ENCODE measurements at places on chromosomes 5 and 9. TPM values are rescaled to one million over a fixed set of nuclear protein-coding genes. Genes with fewer than 3 reads are reported as not detected.

Gene GLDC
- 7.4 TPM for total RNA-seq

Gene ANKRD55
- total RNA-seq = 0.23 TPM

Gene NUDT2
- total RNA-seq = 15.6 TPM

Gene PLPP7
- total RNA-seq = 0.91 TPM

GRCh38 chr9:82334286-82334685 is 345.7 kb downstream of the SPATA31D1 start:
- no peaks in the 10 kb centered on the region for H3K27me3 ChIP-seq
- no peaks in the 10 kb centered on the region for H3K4me1 ChIP-seq
- H3K4me3 ChIP-seq = no peak overlapping the region
- no peak for DNase-seq
